Colonic mucosa (tissue), 4 donors: ENCODE measurements at places on chromosomes 5 and 9. TPM values are rescaled to one million over a fixed set of nuclear protein-coding genes. Genes with fewer than 3 reads are reported as not detected.

DNA sequence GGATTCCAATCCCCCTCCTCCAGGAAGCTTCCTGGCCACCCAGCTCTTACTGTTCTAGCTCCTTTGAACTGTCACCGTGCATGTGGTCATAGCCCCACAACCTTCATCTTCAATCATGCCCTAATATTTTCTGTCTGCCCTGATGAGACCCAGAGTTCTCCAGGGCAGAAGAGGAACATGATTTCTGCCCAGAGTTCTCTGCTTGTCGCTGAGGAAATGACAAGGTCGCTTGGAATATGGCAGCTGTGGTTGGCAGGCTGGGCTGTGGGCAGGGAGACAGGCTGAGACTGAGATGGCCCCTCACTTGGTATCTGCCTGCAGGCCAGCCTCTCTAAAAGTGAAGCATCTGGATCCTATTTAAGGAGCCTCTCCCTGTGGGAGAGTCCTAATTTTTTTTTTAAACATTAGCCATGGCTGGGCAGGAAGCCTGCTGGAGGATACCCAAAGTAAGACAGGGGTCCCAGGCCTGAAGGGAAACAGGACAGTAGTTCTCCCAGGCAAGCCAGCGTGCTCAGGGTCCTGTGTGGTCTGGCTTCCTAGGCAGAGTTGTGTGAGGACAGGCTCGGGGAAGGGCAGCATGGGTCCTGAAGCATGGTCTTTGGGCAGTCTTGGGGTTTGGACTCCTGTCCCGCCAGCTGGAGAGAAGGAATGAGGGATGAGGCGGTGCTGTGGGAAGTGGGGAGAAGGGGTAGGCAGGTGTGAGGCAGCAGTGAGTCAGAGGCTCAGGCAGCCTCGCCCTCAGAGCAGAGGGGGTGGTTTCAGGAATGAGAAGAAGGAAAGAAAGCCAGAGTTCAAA lies 242.1 kb downstream of the FSTL4 start:
- H3K36me3 ChIP-seq, result no peaks in the 10 kb centered on the region
- DNase-seq, result no peak
- no peaks in the 10 kb centered on the region for H3K4me1 ChIP-seq
- H3K27ac ChIP-seq, result no peak overlapping the region
- no peaks in the 10 kb centered on the region for H3K27me3 ChIP-seq

GRCh38 chr9:126833710-126834345 lies 26.6 kb upstream of the ZBTB34 start:
- H3K4me3 ChIP-seq, result no peak overlapping the region
- no peak overlapping the region for H3K27ac ChIP-seq
- H3K36me3 ChIP-seq, result no peaks in the 10 kb centered on the region
- no peak for DNase-seq
- H3K27me3 ChIP-seq, result no peaks in the 10 kb centered on the region

DNA sequence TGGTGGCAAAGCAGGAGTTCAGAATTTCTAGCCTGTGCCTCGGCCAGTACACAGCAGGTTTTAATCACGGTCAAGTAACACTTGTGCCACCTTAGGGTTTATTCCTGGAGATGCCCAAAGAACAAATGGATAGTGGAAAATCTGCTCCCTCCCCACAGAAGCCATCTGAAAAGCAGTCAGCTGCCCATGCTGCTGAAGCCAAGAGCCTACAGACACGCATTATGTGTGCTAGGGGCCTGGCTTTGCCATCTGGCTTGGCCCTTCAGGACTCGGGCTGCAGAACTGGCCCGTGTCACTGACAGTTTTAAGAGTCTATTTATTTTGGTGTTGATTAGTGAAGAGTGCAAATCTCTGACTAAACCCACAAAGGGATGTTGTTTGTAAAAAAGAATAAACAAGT lies 11.1 kb downstream of the ARSB start:
- H3K4me3 ChIP-seq, result no peak overlapping the region
- DNase-seq, result no peak
- peaks cover 32% of the 10 kb centered on the region for H3K4me1 ChIP-seq
- no peaks in the 10 kb centered on the region for H3K36me3 ChIP-seq
- H3K27ac ChIP-seq, result peak overlapping the region; percentile 48
- H3K27me3 ChIP-seq, result no peaks in the 10 kb centered on the region

GRCh38 chr5:36252722-36253365 lies 11.1 kb upstream of the NADK2 start:
- H3K27ac ChIP-seq, result no peak overlapping the region
- H3K36me3 ChIP-seq, result no peaks in the 10 kb centered on the region
- DNase-seq, result no peak
- H3K4me3 ChIP-seq, result no peak overlapping the region

DNA sequence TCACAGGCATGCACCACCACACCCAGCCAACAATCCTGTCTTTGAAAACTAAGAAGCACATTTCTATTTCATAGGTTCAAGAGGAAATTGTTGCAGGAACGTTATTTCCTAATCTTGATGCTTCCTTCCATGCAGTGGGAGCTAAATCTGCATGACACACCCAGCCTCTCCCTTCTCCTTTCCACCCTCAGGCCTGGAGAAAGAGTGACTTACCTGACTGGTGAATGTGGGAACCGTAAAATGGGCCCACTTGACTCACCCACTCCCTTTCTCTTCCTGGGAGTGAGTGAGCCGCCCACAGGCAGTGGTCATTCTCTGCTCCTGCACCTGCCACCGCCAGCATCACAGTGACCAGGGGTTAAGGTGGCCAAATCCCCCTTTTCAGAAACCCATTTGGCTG lies 78.2 kb downstream of the C9orf50 start:
- no peaks in the 10 kb centered on the region for H3K4me1 ChIP-seq
- H3K27me3 ChIP-seq, result no peaks in the 10 kb centered on the region
- no peak for DNase-seq
- no peak overlapping the region for H3K4me3 ChIP-seq
- no peaks in the 10 kb centered on the region for H3K36me3 ChIP-seq
- H3K27ac ChIP-seq, result no peak overlapping the region

The TEK gene
- 1.6 TPM for total RNA-seq

The BARX1 gene
- total RNA-seq, result not detected

The DAB2 gene
- total RNA-seq, result 43.7 TPM
